ENCODE measurements at places on chromosomes 12 and 14. TPM values are rescaled to one million over a fixed set of nuclear protein-coding genes. Genes with fewer than 3 reads are reported as not detected.
A peak's percentile ranks its signal among the peaks of the same experiment; 100 is the strongest.

The TAS2R30 gene
- total RNA-seq, result 29.1 TPM

The TRIM9 gene
- 83.6 TPM for total RNA-seq

- peak; percentile 69 for DNase-seq
These were observed at the start of gene KCNK10 for GRCh38 chr14:88323086-88323522. TSS of gene KCNK10 (minus strand) at chr14:88323269. CDS start at chr14:88322798, 471 bp downstream.

GRCh38 chr14:91729756-91730155, 2.1 kb downstream of the CATSPERB start:
- no peak for DNase-seq

The CBX5 gene
- 149 TPM for total RNA-seq

The PPP2R5E gene
- 40.6 TPM for total RNA-seq

The SOS2 gene
- total RNA-seq, result 68.7 TPM

The PFKM gene
- 79.8 TPM for total RNA-seq

The MUCL1 gene
- total RNA-seq, result not detected

DNA sequence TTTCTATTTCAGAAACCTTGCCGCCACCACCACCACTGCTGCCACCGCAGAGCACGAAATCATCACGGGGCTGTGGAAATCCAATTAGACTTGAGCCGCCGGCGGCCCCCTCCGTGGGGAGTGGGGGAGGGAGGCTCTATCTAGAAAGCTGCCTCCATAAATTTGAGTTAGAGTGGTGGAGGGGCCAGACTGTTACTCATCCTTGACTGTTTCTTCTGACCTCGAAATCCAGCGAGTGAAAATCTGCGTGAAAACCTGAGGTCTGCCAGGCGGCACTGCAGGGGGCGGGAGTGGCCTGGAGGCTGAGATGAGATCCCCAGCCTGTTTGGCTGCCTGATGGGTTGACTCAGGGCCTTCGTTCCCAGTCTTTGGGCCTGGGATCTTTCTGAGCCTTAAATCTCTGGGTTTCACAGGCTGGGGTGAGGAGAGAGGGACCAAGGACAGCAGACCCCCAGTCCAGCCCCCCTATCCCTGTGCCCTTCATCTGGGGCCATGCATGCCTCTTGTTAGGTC, 29.9 kb downstream of the TSPAN9 start:
- peak; percentile 48 for DNase-seq

DNA sequence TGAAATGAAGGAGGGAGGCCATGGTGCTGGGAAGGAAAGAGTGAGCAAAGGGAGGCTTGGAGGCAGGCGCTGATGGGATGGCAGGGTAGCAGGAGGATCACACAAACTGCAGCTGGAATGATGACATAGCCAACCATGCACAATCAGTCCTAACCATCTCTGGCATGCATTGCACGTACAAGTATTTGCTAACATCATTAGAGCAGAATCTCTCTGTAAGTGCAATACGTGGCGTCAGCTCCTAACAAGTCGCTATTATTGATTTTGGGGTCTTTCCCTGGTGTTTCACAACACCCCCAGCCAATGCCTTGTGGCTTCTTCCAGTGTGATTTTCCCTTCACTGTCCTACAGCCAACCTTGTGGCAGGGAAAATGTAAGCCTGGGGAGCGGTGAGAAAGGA, 18.5 kb downstream of the BDKRB1 start:
- DNase-seq, result no peak

GRCh38 chr14:37862263-37862662, 266.8 kb downstream of the TTC6 start:
- no peak for DNase-seq

DNA sequence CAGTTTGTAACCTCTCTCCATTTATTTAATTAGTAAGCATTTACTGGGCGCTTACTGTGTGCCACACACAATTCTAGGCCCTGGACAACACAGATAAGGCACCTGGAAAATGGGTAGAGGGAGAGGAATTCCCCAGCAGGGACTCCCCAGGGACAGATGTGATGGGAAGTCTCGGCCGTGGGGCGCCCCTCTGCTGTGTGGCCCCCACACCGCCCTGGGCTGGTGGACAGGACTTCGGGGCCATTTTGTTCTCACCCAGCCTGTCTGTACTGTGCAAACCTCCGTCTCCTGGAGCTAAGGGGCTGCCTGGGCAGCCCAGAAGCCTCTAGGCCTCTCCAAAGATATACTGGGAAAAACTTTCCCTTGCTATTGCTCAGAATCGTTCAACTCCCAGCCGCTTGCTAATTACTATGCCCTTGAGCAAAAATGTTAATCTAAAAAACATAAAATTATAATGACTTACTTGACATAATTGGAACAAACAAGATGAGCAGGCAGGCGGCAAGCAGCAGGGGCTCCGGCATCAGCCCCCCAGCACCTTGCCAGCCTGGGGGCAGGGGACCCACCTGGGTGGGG, 64.4 kb upstream of the NCOR2 start:
- no peak for DNase-seq

- no peak for DNase-seq
These were observed 22.4 kb upstream of the LTBP2 start for GRCh38 chr14:74634481-74634880.

GRCh38 chr12:105164068-105164467, 56.5 kb downstream of the WASHC4 start:
- DNase-seq, result no peak

The AMN gene
- total RNA-seq, result 0.73 TPM

DNA sequence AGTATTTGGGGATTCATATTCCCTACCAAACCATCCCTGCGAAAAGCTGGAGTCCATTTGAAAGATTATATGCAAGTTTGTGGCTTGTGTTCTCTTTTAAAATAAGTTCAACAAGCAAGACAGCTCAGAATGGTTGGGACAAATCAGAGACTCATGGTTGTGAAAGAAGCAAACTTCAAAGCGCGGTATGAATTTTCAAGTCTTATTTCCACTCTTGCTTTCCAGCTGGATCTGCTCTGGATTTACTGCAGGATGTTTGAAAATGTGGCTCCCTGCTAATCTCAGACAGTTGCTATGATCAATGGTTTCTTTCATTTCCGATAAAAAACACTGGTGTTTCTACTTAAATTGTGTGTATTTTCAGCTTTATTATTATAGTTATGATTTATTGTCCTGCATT, 477.5 kb downstream of the RAD51B start:
- DNase-seq, result no peak

DNA sequence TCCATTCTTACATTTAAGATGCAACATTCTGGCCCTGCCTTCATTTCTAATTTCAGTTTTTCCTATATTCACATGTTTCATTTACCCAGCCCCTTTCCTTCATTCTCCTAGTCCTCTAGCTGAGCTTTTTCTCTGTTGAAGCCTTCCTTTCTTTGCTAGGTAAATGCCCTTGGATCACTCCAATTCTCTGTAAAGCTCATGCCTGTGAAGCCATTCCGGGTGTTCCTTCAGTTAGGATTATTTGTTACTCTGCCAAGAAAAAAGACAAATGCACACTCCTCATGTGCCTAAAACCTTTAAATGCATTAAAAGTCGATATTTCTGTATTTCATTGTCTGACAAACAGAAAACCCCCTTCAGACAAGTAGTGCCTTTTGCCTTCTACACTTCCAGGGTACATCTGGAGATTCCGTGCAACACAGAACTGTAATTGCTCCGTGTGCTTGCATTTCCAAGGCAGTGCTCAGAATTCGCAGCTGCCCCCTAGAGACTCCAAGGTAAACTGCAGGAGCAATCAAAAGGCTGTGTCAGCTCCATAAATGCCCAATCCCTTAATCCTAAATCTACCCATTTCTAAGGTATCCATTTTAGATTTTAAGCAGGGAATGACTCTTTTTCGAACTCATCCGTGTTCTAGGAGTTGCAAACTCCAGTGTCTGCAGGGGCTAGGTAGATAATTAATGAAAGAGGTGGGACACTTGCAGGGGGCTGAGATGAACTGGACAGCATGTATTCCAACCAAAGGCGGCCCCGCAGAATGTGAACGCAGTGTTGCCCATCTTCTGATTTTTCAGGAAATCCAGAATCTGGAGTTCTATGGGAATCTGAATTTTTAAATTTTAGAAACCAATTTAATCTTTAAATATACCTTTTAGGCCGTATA, 320.2 kb downstream of the GRIN2B start:
- DNase-seq, result peak; percentile 45

DNA sequence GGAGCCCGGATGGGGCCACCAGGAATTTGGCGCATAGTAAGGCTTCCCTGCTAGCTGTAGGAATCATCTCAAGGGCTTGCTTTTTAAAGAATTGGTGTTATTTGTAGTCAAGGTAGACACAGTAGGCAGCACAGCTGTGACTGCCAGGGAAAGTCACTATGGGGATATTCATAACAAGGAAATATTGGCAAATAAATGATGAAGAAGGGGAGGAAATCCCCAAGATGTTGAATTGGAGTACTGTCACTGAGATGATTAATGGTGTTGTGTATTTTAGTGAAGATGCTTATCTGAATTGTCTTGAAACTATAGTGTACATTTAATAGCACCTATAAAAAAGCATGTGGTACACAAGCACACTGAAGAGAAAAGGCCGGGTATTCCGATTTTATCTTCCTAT, 118.9 kb downstream of the NPAS3 start:
- no peak for DNase-seq

The TAS2R7 gene
- 0.91 TPM for total RNA-seq

DNA sequence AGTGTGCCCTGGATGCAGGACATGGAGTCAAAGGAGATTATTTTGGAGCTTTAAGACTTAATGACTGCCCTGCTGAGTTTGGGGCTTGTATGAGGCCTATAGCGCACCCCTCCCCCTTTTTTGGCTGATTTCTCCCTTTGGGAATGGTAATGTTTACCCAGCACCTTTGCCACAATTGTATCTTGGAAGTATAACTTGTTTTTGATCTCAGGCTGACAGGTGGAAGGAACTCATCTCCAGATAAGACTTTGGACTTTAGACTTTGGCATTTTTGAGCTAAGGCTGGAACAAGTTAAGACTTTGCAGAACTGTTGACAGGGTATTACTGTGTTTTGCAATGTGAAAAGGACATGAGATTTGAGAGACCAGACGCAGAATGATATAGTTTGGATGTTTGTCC, 110.5 kb downstream of the DERA start:
- no peak for DNase-seq

DNA sequence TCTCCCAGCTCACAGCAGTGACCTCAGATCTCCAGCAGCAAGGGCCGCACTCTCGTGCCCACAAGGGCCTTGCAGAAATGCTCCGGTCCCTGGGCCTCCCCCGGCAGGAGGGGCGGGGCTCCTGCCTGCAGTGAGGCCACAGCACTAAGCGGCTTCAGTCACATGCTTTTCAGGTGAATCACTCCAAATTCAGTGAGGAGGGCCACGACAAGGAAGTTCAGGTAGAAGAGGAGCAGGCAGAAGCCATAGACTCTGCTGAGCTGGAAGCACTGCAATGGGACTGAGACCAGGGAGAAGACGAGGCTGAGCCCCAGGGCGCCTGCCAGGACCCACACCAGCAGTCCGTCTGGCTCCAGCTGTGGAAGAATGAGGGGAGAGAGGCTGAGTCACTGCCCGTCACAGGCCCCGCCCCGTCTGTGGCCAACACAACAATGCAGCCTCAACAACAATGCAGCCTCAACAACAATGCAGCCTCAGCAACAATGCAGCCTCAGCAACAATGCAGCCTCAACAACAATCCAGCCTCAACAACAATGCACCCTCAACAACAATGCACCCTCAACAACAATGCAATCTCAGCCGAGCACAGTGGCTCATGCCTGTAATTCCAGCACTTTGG, 35.2 kb downstream of the SLC8B1 start:
- peak; percentile 55 for DNase-seq

GRCh38 chr12:88638966-88639760, 58.9 kb upstream of the KITLG start:
- DNase-seq, result no peak

GRCh38 chr12:14280921-14281320, 84.6 kb upstream of the ATF7IP start:
- DNase-seq, result no peak

DNA sequence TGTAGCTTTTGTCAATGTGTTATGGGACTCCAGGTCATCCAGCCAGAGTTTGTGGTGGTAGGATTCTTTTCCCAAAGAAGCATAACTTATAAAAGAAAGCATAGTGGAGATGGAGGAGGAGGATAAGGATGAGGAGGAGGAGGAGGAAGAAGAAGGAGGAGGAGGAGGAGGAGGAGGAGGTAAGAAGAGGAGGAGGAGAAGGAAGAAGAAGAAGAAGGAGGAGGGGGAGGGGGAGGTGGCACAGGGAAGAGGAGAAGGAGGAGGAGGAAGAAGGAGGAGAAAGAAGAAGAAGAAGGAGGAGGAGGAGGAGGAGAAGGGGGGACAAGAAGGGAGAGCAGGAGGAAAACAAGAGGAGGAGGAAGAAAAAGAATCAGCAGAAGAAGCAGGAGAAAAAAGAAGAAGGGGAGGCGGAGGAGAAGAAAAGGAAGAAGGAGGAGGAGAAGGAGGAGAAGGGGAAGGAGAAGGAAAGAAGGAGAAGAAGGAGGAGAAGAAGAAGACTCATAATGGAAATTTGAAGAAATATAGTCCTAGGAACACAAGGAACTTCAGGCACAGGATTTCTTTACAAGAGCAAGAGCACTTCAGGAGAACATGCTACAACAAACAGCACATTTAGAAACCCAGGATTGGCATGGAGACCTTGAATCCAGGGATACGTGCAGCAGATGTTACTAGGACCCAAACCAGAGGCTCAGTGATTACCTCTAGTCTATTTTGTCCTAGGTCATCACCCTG, 22.6 kb downstream of the TSPAN8 start:
- no peak for DNase-seq

The PMEL gene
- total RNA-seq, result 0.54 TPM

The SERPINA1 gene
- total RNA-seq, result 1.9 TPM

The ACOT6 gene
- total RNA-seq, result not detected

GRCh38 chr14:26138764-26139445, 458.9 kb downstream of the NOVA1 start:
- DNase-seq, result no peak

DNA sequence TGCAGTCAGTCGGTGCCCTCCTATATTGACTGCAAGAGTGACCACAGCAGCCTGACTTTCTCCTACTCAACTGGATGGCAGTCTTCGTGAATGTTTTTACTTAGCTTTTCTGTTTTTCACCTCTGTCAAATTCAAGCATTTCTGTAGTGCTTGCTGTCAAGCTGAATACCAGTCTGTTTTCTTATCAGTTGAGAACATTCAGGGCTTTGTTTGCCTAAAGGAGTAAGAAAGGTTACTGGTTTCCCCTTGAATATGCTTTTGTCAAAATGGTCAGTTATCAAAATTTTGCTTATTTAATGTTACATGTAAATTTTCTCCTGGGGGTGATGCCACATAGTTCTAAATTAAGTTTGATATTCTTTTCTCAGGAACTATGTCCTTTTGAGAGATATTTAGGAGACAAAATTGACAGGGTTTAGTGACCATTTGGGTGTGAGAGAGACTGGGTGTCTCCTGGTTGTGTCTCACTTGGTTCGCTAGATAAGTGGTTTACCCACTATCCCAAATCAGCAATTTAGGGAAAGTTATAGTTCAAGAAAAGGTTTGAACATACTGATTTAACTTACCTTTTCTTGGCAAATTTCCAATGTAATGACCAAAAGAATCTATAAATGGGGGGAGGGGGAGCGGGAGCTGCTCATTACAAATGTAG, 366.3 kb downstream of the TMTC2 start:
- DNase-seq, result no peak

DNA sequence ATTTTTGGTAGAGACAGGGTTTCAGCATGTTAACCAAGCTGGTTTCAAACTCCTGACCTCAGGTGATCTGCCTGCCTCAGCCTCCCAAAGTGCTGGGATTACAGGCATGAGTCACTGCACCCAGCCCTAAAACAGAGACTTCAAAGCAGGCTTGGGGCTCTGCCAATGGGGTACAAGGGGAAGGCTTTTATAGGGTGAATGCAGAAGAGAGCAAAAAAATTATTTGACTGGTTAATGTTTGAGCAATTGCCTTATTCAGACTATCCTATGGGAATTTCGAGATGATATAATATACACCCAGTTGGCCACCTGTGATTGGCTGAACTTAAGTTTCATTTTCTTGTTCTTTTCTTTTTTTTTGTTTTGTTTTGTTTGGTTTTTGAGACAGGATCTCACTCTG, 31.5 kb upstream of the ACTN1 start:
- no peak for DNase-seq

- no peak for DNase-seq
These were observed 15.8 kb upstream of the TEX22 start for GRCh38 chr14:105382343-105383082.
